Suprapubic skin (tissue), 4 donors: ENCODE measurements at places on chromosomes 6 and 20. TPM values are rescaled to one million over a fixed set of nuclear protein-coding genes. Genes with fewer than 3 reads are reported as not detected.

- peak overlapping the region; percentile 70 for H3K4me3 ChIP-seq
- H3K27ac ChIP-seq = no peak overlapping the region
- no peak for DNase-seq
- H3K27me3 ChIP-seq = peaks cover 3% of the 10 kb centered on the region
- peaks cover 40% of the 10 kb centered on the region for H3K4me1 ChIP-seq
Measured at GRCh38 chr6:35498422-35499067, 1.7 kb upstream of the TEAD3 start.

- H3K4me1 ChIP-seq = no peaks in the 10 kb centered on the region
- H3K27me3 ChIP-seq = no peaks in the 10 kb centered on the region
- H3K36me3 ChIP-seq = peaks cover 18% of the 10 kb centered on the region
- no peak overlapping the region for H3K27ac ChIP-seq
Measured at GRCh38 chr6:158507174-158507573, 52.7 kb upstream of the TMEM181 start.

Gene MTO1
- 12.9 TPM for total RNA-seq

Gene PRND
- total RNA-seq = not detected

DNA sequence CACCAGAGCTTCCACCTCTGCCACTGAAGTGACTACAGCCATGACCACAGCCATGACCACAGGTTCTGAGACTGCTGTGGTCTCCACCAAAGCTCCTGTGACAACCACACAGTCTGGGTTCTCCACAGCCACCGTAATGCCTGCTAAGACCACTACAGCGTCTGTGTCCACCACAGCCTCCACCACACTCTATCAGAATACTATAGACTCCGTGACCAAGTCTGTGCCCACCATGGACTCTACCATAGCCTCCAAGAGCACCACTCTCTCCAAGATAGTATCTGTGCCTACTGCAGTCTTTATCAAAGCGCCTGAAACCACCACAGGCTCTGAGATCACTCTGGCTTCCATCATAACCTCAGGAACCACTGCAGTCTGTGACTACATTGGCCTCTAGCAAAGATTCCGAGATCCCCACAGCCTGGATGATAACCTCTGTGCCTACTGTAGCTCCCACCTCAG, 18.3 kb upstream of the MUC21 start:
- H3K27me3 ChIP-seq = no peaks in the 10 kb centered on the region
- peaks cover 4% of the 10 kb centered on the region for H3K4me1 ChIP-seq
- H3K36me3 ChIP-seq = no peaks in the 10 kb centered on the region
- H3K27ac ChIP-seq = no peak overlapping the region

DNA sequence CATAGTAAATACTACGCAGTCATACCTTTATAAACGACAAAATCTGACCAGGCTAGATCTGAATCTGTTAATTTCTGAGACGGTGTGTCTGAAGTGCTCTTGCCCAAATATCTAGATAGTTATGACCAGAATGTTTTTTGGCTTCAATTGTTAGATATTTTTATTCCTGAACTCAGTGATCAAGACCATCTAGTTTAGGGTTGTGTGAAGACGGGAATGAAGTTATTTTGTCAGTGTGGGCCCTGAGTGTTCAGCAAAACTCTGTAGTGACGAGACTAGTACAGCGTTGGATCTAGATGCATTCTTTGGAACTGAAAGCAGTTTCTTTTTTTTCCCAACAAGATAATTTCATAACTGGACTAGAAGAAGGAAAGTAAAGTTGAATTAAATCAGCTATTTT, 3.1 kb downstream of the STXBP5 start:
- no peaks in the 10 kb centered on the region for H3K27me3 ChIP-seq
- no peaks in the 10 kb centered on the region for H3K36me3 ChIP-seq
- H3K4me3 ChIP-seq = peak overlapping the region; percentile 92
- peaks cover 28% of the 10 kb centered on the region for H3K4me1 ChIP-seq

GRCh38 chr6:121668259-121668658, 232.8 kb downstream of the GJA1 start:
- peaks cover 4% of the 10 kb centered on the region for H3K4me1 ChIP-seq
- no peak overlapping the region for H3K4me3 ChIP-seq
- no peak for DNase-seq
- H3K27ac ChIP-seq = no peak overlapping the region

Gene DSP
- total RNA-seq = 1,704 TPM

- no peak for DNase-seq
- no peaks in the 10 kb centered on the region for H3K36me3 ChIP-seq
- H3K4me3 ChIP-seq = no peak overlapping the region
- H3K27ac ChIP-seq = no peak overlapping the region
- H3K4me1 ChIP-seq = no peaks in the 10 kb centered on the region
- no peaks in the 10 kb centered on the region for H3K27me3 ChIP-seq
Measured at GRCh38 chr6:115602466-115602865, 458.2 kb downstream of the FRK start.

DNA sequence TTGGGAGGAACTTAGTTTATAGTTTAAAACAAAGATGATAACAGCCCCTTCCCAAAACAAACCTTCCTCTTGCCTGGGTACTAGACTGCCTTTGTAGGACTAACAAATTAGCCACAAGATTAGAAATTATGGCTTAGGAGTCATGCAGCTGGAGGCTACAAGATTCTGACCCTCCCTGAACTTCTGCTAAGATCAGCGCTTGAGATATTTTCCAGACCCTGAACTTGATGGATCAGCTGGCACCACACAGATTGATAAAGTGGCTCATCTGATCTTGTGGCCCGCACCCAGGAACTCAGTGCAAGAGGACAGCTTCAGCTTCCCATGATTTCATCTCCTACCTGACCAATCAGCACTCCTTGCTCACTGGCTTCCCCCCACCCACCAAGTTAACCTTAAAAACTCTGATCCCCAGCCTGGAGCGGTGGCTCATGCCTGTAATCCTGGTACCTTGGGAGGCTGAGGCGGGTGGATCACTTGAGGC, 5.9 kb upstream of the SERINC3 start:
- H3K27ac ChIP-seq = no peak overlapping the region
- H3K4me1 ChIP-seq = peaks cover 14% of the 10 kb centered on the region
- DNase-seq = no peak
- H3K36me3 ChIP-seq = no peaks in the 10 kb centered on the region

Gene CRISP3
- total RNA-seq = 6.1 TPM

DNA sequence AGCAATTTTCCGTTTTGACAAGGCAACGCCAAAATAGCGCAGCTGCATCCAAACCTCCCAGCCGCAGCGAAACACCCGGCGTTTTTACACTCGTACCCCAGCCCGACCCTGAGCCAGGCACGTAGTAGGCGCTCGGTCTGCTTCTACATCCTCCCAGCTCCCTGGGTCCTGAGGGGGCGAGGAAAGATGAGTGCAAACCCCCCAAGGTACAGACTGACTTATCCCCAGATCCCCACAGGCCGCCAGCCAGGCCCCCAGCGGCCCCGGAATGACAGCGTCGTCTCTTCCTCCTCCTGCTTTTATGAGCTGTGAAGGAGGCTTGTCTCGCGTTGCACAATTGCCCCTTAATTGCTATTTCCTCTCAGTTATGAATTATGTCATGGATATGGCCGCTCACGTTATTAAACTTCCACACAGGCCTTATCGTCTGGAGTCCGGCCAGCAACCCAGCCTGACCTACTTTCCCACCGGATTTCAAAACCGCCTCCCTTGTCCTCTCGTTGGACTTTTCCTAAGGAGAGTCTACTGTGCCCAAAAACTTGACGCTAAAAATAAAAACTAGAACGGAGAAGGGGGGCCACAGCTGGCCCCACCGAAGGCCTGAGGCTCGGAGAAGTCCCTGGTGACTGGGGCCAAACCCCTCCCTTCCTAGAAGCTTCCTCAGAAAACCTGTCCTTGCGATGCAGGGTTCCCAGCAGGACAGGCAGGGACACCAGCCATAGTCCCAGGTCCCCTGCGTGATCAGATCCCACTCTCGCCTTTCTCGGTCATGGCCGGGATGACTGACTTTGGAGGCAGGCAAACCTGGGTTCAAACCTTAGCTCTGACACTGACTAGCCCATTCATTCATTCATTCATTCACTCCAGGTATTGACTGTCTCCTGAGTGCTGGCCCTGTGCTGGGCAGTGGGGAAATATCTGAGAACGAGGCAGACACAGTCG, 130.9 kb upstream of the PTPN1 start:
- peaks cover 27% of the 10 kb centered on the region for H3K4me1 ChIP-seq
- H3K27ac ChIP-seq = peak overlapping the region; percentile 74
- no peak overlapping the region for H3K4me3 ChIP-seq
- no peaks in the 10 kb centered on the region for H3K27me3 ChIP-seq
- H3K36me3 ChIP-seq = no peaks in the 10 kb centered on the region
- peak; percentile 95 for DNase-seq

DNA sequence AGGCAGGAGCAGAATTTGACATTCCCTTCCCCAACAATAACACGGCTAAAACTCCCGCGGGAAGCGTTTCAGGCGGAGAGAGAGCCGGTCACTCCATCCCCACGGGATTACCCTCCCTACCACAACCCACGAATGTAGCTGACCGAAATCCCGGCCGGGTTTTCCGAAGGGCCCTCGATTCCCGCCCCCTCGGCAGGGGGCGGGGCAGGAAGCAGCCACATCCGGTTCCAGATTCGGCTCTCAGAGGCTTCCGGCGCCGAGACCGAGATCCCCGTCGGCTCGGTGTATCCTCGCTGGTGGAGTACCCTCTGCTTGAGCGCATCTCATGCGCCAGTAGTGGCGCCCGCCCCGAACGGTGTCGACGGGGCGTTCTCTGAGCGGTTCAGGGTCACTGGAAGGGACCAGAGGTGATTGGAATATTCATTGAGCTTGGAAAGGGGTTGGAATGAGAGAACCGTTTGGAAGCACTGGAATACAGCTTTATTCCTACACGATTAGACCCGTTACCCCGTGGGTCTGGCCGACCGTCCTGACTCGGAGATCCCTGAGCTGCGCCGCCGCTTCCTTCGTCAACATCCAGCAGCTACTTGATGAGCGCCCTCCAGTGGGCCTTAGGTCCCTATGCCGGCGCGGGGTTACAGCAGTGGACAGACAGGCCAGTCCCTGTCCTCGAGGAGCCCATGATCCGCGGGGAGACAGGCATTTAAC, 649 bp upstream of the RGL2 start:
- DNase-seq = peak; percentile 96
- no peaks in the 10 kb centered on the region for H3K27me3 ChIP-seq
- H3K36me3 ChIP-seq = peaks cover 42% of the 10 kb centered on the region
